ENCODE measurements at places on chromosomes 3 and 15.

DNA sequence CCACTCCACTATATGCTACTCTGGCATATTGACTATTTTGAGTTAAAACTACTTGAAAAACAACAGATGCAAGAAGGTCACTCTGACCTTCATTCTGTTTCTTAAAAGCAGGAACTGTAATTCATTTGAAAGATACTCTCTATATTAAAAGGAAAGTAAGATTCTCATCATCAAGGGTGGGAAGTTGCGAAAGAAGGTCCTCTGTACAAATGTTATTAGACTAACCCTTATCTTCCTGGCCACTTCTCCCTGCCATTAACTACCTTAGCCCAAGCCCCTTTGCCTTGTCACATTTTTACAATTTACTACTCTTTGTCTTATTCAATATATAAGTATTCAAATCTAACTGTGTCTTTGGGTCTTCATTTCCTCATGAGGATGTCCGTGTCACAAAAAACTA, 16.1 kb downstream of the SIDT1 start:
- no peak for DNase-seq

DNA sequence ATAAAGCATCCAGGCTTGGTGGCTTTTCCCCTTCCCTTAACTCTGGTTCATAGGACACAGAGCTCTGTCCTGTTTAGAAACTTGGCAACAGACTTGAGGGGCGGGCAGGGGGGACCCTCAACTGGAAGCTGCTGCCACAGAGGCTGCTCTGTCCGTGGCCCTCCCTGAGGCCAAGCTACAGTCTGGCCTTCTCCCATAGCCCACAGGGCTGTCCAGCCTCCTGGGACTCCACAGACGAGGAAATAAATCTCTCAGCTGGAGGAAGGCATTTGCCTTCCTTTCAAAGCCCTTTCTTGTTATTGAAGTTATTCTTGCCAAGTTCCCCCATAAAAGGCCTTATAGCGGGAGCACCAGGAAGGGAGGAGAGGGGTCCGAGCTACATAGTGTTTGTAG, 248.8 kb upstream of the TPM1 start:
- no peak for DNase-seq

DNA sequence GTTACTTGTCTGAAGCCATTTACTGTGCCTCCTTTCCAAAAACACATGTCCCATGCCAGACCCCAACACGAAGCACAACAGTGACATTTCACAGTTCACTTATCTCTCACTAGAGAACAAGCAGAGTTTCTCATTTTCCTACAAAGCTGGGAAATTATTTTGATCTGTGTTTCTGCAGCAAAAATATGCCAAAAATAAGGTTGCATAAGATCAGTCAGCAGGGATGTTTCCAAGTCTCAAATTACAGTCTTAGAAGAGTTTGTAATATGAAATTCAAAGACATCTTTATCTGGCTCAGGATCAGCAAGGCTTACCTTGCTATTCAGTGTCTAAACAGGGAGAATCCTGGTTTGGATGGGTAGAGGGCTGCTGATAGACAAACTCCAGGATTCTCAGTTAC, 75.5 kb downstream of the GJD2 start:
- DNase-seq: no peak

- DNase-seq: no peak
These were observed 22.8 kb downstream of the EMC7 start for GRCh38 chr15:34078900-34079299.

DNA sequence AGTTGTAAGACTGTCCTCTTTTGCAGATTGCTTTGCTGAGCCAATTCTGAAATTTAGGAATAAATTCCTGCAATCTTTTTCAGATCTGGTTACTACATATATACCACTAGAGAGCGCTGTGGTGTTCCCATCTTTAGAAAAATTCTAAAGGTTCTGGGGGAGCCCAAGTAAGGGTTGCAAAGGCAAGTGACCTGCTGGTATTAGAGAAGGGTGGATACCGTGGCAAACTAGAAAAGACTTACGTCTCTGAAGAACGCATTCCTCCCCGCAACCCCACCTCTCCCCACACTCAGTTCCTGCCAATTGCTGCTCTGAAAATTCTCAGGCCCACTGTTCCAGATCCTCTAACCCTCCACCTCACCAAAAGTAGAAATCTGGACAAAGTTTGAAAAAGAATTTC, 48.5 kb downstream of the EFHB start:
- DNase-seq: peak; percentile 9

- DNase-seq: no peak
These were observed 1.3 kb upstream of the IL16 start for GRCh38 chr15:81195339-81195864.

- DNase-seq: peak; percentile 27
These were observed at the start of gene UPK1B for GRCh38 chr3:119173325-119173724. TSS of gene UPK1B (plus strand) at chr3:119173598. CDS start at chr3:119186742, 13,144 bp downstream.

DNA sequence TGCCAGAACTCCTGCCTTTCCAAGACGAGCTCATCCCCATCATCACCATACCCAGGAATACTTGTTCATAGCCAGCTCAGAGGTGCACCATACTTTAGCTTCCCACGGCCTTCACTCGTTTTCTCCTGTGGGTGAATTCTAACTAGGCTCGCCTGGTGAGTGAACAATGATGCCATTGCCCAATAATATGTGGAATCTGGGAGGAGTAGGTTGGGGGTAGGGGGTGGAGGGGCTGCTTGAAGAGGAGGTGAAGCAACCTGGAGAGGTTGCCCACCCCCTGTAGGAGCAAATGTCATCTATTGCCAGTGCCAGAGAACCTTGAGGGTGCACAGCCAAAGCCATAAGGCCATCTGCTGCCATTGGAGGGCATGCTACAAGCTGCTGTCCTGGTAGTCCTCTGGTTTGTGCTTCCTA, 592 bp upstream of the ZNF445 start:
- DNase-seq: peak; percentile 8

DNA sequence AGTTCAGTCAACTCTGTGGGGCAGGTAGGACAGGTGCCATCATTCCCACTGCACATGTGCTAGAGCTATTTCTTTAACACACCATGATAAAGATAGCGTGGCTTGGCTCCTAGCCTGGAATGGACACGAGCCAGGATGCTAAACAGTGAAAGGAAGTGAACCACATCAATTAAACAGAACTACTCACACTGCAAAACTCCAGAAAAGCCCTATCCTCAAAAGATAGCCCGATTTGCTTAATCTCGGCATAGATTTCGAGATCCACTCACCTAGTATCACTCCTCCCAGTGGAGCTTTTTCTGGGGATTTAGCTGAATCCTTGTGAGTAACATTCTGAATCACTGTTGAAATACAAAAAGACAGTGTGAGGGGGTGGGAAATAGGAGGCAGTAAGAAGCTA, 118.0 kb downstream of the ABI3BP start:
- no peak for DNase-seq

- DNase-seq: no peak
These were observed 98.7 kb downstream of the KCNMB2 start for GRCh38 chr3:178634975-178635374.

GRCh38 chr3:126781406-126781805, 77.4 kb downstream of the CHCHD6 start:
- DNase-seq: no peak

- no peak for DNase-seq
These were observed 50.5 kb upstream of the GK5 start for GRCh38 chr3:142275856-142276255.

GRCh38 chr15:83207009-83207659, 489 bp downstream of the HDGFL3 start:
- DNase-seq: peak; percentile 33

- no peak for DNase-seq
These were observed 458.6 kb downstream of the PYDC2 start for GRCh38 chr3:191919491-191920026.

DNA sequence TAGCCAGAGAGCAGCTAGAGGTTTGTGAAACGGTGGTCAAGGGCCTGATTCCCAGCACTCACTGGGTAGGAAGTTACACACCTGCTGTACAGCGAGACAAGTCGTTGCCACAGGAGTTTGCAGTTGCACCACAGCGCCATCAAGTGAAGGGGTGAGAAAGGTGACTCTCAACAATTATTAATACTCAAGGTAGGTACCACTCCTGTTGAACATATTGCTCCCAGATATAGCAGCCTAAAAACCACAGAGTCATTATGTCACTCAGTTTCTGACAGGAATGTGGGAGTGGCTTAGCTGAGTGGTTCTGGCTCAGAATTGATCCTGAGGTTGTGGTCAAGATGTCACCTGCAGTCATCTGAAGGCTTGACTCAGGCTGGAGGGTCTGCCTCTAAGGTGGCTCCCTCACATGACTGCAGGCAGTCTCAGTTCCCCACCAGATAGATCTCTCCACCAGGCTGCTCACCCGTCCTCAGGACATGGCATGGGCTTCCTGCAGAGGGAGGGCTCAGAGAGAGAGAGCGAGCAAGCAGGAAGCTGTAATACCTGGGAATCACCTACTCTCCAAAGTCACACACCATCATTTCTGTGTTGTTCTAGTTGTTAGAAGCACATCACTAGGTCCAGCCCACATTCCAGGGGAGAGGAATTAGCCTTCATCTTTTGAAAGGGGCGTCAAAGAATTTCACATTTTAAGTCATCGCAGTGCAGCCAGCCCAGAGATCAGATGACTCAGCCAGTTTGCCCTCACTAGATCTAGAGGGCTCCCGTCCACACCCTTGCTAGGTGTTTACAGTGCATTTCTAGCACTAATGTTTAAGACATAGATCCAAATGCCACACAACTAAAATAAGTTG, 17.0 kb upstream of the ANO10 start:
- peak; percentile 73 for DNase-seq

DNA sequence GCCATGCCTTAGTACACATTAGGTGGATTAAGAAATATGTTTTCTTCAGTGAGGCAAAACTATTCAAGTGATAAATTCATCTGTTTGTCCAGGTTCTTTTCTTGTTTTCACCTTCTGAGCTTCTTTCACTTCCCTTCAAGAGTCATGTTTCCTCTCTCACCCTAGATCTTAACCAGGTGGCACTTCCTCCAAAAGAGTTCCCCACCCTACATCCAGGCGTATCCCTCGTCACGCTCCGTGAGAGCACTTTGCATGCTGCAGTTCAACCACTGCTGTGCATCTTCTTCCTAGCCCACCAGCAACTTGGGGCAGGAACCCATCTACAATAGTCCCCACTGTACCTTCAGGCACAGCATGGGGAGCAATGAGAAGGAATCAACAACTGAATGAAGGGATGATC, 28.9 kb downstream of the OSBPL10 start:
- no peak for DNase-seq

- DNase-seq: peak; percentile 86
These were observed 17.4 kb upstream of the SHF start for GRCh38 chr15:45205192-45205591.

- peak; percentile 71 for DNase-seq
These were observed 25.0 kb downstream of the IRAK2 start for GRCh38 chr3:10189557-10190354.

- DNase-seq: no peak
These were observed 61.7 kb upstream of the LRRN1 start for GRCh38 chr3:3737531-3737930.

- no peak for DNase-seq
These were observed 26.3 kb downstream of the GABRR3 start for GRCh38 chr3:98008855-98009254.

DNA sequence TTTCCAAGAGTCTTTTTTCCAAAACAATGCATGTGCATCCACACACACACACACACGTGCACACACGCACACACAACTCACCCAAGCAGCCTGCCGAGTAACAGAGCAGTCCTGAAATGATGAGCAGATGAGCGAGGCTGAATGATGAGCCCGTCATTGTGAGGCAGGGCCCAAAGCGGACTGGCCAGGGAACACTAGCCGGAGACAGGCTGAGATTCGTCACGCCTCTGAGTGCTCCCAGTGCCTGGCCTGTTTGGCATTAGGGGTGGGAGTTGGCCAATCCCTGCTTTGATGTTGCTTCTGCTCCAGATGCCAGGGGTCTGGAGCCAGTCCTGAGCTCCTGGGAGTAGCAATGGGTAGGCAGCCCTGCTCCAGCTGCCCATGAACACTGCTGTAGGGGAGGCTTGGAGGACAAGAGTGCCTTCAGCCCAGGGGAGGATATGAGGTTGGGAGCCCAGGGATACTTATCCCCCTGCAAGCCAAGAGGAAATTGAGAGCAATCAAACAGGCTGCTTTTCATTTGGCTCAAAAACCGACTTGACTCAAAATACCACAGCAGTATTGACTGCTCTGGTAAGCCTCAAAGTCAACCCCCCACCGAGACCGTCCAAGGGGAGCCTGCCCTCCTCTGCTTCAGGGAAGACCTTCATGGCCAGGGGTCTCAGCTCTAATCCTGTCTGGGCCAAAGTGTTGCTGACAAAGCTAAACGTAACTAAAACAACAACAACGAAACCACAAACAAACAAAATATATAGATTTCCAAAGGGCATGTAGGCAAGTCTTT, 22.9 kb downstream of the COLQ start:
- DNase-seq: no peak

- no peak for DNase-seq
These were observed 5.0 kb downstream of the NR2F2 start for GRCh38 chr15:96335411-96336024.

GRCh38 chr3:172189213-172189612, 149.8 kb downstream of the FNDC3B start:
- no peak for DNase-seq

- DNase-seq: no peak
These were observed 274.5 kb downstream of the NEK10 start for GRCh38 chr3:27094721-27095120.

GRCh38 chr3:22907161-22907780, 295.9 kb upstream of the UBE2E2 start:
- DNase-seq: no peak

DNA sequence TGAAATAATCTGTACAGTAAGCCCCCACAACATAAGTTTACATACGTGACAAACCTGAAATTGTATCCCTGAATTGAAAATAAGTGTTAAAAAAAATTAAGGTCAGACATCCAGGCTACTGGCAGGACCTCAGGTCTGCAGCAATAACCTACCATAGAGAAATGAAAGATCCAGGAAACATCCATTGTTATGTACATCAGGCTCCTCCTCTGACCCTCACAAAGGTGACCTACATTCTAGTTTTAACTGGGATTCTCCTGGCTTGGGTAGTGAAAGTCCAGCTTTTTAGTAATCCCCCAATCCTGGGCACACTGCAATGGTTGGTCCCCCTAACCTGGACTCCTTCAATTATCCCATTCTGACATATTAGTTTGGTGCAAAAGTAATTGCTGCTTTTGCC, 749.6 kb upstream of the LMCD1 start:
- DNase-seq: no peak

GRCh38 chr3:128432971-128433836, 33.5 kb downstream of the DNAJB8 start:
- peak; percentile 18 for DNase-seq

- DNase-seq: no peak
These were observed 64.0 kb downstream of the RGMA start for GRCh38 chr15:93024716-93025624.

- no peak for DNase-seq
These were observed 29.9 kb downstream of the FAH start for GRCh38 chr15:80182611-80183261.

DNA sequence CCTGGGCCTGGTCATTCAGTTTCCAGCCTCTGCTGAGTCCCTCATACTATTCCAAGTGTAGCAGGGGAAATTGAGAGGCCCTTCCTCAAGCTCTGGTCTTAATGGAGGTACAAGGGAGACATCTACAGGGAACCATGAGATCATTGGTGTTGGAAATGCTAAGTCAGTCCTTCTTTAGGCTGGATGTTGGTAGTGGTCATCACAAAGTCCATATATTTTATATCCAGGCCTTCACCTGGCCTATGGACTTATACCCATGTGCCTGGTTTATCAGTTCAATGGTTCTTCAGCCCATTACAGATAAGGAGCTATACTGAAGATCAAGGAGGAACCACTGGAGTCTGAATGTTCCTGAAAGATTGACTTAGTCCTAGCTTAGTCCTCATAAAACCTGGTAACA, 135.0 kb downstream of the STAG1 start:
- DNase-seq: no peak

GRCh38 chr3:6273878-6274277, 587.0 kb upstream of the GRM7 start:
- DNase-seq: no peak

GRCh38 chr3:129346695-129347457, 68.2 kb downstream of the HMCES start:
- no peak for DNase-seq

All from activated CD4-positive, alpha-beta T cell treated with anti-CD3 and anti-CD28 coated beads for 36 hours (primary cell).